ENCODE measurements at places on chromosomes 6 and 20.
A peak's percentile ranks its signal among the peaks of the same experiment; 100 is the strongest.

- DNase-seq: peak; percentile 31
Observed at GRCh38 chr6:106177786-106178185, 91.7 kb downstream of the PRDM1 start.

DNA sequence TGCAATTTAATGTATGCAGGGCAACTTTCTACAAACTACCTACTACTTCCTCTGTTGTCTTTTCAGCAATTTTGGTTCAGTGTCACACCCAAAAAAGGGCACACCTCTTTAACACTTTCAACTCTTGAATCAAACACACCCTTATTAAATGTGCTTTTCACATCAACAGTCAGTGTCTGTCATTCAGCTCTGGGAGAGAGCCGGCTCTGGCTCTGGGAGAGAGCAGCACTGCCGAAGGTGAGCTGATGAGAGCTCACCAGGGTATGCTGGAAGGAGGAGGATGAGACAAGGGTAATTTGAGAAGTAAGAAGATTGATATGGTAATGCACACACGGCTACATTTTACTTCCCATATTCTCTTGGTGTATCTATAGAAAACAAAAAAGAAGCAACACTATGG is 134.3 kb downstream of the RTN4IP1 start:
- no peak for DNase-seq

DNA sequence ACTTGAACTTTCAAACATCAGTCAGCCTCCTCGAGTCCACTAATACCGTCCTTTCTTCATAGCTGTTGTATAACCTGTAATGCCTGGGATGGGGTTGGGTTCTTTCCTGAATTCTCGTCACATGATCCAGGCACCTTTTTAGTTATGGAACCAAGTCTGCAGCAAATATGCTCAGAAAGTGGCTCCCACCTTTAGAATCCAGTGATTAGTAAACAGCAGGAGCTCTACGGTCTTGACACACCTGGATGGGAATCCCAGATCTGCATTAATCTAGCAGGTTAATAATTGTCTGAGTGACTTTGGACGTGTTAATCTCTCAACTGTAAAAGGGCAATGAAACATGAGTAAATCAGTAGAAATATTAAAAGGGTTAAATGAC is 729 bp upstream of the ZHX3 start:
- DNase-seq: no peak

DNA sequence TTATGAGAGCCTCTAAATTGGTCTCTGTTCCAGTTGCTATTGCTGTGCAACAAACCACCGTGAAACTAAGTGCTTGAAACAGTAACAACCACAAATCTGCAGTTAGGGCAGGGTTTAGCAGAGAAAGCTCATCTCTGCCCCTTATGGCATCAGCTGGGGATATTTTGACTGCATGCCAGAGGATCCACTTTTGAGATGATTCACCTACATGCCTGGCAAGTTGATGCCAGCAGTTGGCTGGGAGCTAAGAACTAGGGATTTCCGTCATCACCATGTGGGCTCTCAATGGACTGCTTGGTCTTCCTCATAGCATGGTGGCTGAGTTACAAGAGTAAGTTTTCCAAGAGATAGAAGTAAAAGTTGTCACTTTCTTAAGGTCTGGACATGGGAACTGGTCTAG is 35.1 kb downstream of the PLCB4 start:
- no peak for DNase-seq
